HT1080 (cell line): ENCODE measurements at places on chromosomes 11 and 22. TPM values are rescaled to one million over a fixed set of nuclear protein-coding genes. Genes with fewer than 3 reads are reported as not detected.

Gene FSHB
- total RNA-seq, result not detected in 2 replicates

Gene MMP10
- not detected in 2 replicates for total RNA-seq

Gene FAM227A
- 0.07 TPM in 1 of 2 replicates, not detected in the other for total RNA-seq

Gene POU2AF3
- total RNA-seq, result not detected in 2 replicates

Gene USP2
- 0.20 and 1.0 TPM in 2 replicates for total RNA-seq

Gene TRIM29
- 0.07 TPM in 1 of 2 replicates, not detected in the other for total RNA-seq

Gene SYT13
- total RNA-seq, result 0.03 and 0.63 TPM in 2 replicates

Gene GPHA2
- 0.53 TPM in 1 of 2 replicates, not detected in the other for total RNA-seq

Gene FXYD2
- not detected in 2 replicates for total RNA-seq

GRCh38 chr11:109073032-109073822 is 348.8 kb upstream of the C11orf87 start:
- no peak for DNase-seq

DNA sequence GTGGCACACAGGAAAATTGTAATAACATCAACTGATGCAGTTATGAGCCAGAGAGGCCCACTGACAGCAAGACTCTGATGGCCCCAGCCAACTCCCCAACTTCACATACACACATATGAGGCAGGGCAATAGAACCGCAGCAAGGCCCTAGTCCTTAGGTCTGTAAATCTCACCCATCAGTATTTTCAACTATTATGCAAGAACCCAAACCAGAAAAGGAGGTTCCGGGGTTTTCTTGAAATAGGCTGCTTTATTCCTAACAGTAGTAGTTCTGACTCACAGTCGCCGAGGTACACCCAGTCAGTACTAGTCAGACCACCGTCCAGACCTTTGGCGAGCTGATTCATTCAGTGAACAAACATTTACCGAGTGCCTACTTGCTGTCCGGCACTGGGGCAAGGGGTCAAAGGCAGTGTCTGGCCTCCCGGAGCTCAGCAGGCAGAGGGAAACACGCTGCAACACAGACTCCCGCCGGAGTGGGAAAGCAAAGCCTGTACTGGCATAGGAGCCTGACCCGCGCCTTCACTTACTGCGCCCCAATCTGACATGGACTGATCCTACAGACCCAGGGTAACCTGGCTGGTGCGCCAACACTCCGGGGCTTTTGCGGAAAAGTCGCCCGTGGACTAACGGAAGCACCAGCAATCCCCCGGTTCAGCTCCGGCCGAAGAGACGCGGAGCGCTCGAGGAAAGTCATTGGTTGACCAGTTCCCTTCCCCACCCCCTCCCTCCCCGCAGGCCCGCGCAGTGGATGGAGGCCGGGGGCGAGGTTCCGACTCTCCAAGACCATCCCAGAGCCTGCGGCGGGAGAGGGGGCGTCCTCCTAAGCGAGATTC is 1.3 kb downstream of the PLEKHA7 start:
- peak; percentile 80 for DNase-seq

DNA sequence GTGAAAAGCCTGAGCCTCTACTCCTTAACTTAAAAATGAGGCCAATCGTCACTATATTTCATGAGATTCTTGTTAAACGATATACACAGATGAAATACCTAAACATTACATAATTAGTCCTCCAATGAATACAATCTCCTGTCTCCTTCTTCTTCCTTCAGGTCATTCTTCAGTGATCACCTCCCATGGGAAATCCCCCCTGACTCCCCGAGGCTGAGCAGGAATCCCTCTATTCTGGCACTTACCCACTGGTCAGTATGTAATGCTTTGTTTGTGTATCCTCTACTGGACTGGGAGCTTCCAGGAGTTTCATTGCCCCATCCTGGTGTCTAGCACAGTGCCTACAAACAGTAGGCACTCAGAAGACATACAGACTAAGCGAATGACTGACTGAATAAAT is 52.3 kb downstream of the RAB38 start:
- no peak for DNase-seq

- DNase-seq, result no peak
Observed at GRCh38 chr11:74770456-74770855, 21.8 kb downstream of the RNF169 start.

DNA sequence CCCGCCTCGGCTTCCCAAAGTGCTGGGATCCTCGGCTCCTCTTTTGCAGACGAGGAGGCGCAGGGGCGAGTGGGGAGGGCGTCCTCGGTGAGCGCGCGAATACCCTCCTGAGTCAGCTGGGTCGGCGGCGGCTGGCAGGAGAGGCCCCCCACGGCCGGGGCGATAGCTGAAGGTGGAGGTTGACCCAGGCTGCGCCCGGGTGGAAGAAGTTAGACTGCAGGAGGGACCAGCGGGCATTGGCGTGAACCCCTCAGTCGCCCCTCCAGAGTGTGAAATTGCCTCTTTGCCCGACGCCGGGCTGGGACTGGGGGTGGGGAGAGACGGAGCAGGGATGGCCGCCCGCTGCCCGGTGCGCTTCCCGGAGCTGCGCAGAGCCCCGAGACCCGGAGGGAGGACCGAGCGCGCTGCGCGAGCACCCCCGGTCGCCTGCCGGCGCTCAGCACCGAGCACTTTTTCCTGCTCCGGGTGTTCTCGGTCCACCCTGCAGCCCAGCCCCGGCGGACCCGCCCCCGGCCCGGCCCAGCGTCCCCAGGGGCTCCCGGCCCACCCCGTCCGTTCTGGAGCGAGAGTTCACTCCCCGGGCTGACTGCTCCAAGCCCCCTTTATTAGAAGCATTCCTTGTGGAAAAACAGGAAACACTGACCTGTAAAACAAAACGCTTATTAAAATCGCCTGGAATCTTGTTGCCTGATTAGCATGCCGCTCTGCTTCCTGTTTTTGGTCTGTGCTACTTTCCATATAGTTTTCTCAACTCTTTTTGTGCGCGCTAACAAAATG is 13.7 kb upstream of the CPT1A start:
- DNase-seq, result no peak

DNA sequence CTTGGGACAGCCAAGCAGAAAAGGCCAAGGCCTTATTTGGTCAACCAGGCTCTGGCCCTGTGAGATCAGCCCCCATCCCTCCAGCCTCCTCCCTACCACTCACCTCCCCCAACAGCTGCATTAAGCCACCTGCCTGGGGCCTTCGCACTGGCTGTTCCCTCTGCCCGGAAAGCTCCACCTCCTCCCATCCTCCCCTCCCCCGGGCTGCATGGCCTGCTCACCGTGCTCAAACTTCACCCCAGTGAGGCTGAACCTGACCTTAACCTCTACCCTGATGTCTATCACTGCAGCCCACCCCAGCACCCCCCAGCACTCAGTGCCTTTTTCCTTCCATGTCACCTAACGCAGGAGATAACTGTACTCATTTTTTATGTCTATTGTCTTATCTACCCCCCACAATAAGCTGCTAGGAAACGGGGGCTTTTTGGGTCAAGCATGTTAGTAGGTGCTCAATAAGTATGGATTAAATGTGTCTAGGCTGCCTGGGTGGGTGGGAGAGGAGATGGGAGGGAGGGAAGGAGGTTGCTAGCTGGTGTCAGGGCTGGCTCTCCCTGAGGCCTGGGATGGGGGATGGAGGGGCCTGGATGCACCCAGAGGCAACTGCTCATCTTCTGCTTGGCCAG is 912 bp downstream of the PTPRCAP start:
- DNase-seq, result no peak

GRCh38 chr11:61332281-61332796 is 566 bp downstream of the DDB1 start:
- DNase-seq, result no peak

GRCh38 chr11:134654161-134654915 is 242.3 kb upstream of the B3GAT1 start:
- DNase-seq, result no peak

GRCh38 chr11:128772814-128773213 is 78.9 kb downstream of the FLI1 start:
- DNase-seq, result no peak

DNA sequence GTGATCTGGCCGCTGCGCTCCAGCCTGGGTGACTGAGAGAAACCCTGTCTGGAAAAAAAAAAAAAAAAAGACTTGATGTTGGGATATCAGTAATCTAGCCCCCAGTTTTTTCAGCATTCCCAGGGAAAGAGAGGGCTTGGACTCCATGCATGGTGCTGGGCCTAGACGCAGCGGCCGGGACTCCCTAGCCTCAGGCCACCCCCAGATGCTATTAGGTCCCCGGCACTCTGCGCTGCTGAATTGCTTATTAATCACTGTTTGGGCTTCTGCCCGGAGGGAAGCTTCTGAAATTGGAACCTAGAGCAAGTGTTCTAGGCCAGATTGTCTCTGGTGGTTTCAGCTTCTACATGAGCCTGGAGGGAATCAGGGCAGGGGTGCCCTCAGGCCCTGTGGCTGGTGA is 39.0 kb downstream of the SLCO2B1 start:
- DNase-seq, result no peak

DNA sequence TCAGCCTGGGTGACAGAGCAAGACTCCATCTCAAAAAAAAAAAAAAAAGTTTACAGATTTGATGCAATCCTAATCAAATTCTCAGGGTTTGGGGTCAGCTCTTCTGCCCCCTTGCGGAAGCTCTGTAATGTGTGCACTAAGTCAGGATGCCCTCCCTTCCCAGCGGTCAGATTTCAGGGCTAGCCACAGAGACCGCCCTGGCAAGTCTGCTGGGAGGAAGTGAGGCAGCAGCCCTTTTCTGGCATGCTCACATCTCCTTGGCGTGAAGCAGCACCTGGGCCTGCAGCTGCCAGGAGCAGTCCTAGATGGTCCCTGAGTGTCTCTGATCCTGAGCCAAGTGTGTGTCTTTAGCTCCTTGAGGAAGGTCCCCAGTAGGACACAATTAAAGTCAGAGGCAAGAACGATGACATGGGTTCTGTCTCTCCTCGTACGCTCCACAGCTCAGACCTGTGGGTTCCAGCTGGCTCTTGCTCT is 10.9 kb upstream of the APOBEC3C start:
- DNase-seq, result peak; percentile 92

DNA sequence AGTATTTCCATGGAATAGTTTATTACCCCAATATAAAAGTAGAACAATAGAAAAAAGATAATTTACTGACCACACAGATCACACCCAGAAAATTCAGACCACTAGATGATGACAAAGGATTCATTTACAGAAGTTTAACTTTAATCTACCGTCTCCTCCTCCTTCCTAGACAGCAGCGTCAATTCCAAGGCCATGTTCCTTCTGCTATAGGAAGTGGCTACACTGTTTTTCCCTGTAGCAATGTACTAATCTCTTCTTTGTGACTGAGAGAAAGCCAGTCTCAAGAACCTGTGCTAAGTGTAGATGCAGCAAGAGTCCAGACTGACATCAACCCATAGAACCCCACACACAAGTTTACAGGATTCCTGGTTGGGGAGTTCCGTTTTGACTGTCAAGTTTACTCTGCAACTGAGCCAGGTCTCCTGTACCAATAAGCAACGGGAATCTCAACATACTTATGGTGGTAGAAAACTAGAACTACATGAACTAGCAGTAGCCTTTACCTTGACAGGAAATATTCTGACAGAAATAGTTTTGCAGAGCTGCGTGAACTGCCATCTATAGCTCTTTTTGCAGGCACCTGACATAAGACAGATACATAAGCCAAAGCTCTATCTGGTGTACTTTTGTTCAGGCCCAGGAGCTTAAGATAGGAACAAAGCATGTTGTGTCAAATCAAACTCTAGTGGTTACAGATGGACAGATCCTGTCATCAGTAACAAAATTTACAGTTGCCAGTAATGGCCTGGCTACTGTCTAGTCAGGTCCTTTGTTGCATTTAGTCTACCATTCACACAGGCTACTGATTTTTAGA is 42.9 kb downstream of the MRTFA start:
- DNase-seq, result no peak

- DNase-seq, result no peak
Observed at GRCh38 chr11:125174686-125175085, 10.1 kb downstream of the PKNOX2 start.

DNA sequence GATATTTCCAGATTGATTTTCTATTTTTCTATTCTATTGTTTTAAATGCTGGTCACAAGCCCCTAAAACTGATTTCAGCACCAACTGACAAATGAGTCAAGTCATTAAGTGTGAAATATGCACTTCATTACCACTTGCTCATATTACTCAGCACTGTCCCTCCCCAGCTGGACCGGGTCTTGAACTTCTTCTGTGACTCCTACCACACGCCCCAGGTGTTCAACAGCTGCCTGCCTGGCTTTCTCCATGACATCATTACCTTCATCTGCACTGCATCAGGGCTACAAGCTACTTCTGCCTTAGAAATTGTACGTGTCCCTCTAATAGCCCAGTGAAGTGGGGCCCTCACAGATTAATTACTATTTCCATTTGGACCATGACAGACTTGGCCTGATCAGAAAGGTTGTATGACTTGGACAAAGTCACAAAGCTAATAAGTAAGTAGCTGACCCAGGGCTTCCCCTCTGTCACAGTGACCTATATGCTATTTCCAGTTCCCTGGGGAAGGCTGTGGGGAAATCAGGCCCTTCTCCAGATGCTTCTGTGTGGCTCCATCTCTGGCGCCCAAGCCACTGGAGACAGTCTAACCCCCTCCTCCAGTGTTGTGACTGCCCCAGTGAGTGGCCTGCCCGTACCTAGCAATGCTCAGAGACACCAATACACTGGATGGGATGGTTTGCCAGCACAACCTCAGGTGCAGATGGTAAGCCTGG is 18.1 kb downstream of the TBC1D10A start:
- DNase-seq, result no peak

DNA sequence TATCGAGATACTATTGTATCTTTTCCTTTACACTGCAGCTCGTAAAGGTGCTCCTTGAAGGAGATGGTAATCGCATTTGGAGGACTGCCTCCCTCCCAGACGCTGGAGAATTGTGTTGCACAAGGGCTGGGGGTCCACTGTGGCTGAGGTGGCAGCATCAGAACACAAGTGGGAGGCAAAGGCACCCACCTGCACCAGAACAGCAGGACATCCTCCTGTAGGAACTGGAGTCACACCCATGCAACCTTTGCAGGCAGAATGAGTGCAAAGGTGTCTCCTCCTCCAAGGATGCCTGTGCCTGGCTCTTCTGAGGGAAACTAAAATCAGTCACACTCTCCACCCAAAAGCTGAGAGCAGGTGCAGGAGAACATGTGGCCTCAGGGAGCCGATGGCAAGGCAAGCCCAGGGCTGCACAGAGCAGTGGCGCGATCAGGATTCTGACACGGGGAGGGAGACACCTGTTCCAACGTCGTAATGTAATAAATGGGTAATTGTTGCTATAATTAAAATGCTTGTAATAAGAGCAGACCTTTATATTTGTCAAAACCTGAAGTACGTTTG is 1501.4 kb downstream of the TBC1D22A start:
- DNase-seq, result no peak

DNA sequence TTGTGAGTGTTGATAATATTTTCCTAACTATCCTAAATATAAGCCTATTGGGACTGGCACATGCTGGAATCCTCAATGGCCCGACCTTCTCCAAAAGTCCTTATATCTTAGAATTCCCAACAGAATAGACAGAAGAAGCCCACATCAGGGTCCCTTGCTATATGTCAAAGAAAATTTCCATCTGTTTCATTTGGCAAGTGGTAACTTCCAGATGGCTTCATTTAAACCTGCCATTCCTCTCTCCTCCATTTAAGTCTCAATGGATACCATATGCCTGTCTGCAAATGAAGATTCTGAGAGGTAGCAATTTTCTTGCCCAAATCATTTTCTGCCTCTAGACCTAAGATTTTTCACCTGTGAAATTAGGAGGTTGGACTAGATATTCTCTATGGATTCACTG is 73.1 kb upstream of the KCNA4 start:
- no peak for DNase-seq
